Renal cortex interstitium (tissue), 15 donors: ENCODE measurements at places on chromosomes 13 and 19. TPM values are rescaled to one million over a fixed set of nuclear protein-coding genes. Genes with fewer than 3 reads are reported as not detected.
A peak's percentile ranks its signal among the peaks of the same experiment; 100 is the strongest.

DNA sequence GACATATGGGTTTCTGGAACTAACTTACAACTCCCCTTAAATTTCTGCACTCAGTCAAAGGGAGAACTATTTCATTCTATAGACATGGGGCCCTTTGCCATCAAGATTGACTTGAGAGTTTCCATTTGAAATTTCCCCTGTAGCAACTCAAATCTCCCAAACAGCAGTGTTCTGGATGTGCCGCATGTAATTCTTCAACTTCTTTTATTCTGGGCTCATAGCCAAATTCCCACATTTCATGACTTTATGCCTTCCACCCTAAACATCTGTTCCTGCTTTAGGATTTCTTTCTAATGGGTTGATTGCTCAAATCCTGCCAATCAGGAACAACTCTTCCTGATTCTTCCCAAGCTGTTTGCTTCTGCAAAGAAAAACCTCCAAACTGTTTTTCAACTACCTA is 336.0 kb downstream of the TBC1D4 start:
- peak; percentile 32 for DNase-seq

DNA sequence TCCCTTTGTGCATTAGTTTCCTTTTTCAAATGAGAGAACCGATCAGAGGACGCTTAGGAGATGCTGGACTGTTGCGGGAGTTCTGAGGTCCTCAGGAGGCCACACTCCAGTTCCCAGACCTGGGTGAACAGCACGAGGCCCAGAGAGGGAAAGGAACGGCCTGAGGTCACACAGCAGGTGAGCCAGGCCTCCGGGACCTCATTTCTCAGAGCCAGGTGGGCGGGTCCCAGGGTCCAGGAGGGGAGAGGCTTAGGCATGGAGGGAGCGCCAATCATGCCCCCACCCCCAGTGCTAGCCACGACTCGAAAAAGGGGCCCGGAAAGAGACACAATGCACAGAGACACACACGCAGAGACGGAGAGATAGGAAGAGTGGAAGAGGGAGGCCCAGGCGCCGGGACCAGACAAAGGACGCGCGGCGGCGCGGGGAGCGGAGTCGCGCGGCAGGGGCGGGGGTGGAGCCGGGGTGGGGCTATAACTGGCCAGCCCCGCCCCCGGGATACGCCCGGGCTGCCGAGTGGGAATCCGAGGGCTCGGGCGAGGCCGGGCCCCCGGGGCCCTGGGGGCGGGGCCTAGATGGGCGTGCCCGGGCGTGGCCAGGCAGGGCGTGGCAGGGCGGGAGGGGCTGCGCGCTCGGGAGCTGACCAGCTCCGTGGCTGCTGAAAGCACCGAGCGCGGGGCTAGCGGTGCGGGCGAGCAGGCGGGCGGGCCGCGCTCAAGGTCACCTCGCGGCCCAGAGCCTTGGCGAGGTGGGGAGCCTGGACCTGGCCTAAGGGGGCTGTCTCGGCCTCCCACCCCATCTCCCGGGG is 1.6 kb downstream of the ELAVL3 start:
- no peak for DNase-seq

- no peak for DNase-seq
Observed at GRCh38 chr19:28656644-28657043, 556.3 kb downstream of the UQCRFS1 start.

Gene ZNF440
- polyA plus RNA-seq, result 21.5 TPM

Gene ZNF653
- polyA plus RNA-seq, result 8.1 TPM
